Activated T-helper 1 cell treated with anti-CD3 and anti-CD28 coated beads, Interleukin-12 subunit alpha, Interleukin-12 subunit beta, Interleukin-2, Interleukin-4 antibody, amounts not matched to agents 30 ng/mL and 10 ng/mL and 1 ng/mL, durations not matched to agents 14 hours and 24 hours and 36 hours (primary cell): ENCODE measurements at places on chromosomes 7 and 10. TPM values are rescaled to one million over a fixed set of nuclear protein-coding genes. Genes with fewer than 3 reads are reported as not detected.

DNA sequence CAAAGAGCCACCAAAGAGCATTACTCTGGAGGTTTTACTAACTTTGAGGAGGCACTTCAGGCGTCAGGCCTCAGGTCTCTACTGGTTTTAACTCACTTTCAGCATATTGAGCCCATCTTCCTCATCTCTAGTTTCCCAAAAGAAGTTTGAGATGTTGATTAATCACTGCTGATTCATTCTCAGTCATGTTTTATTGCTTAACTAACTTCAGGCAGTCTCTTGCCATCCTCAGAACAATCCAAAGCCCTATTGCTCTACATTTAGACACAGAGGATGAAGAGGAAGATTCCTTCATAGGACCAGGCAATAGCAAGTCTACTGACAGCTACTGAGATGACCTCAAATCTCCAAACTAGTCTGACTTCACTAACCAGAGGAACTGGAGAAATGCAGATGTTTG lies 39.1 kb upstream of the BET1 start:
- no peak for DNase-seq
- no peaks in the 10 kb centered on the region for H3K36me3 ChIP-seq
- no peak overlapping the region for H3K4me3 ChIP-seq
- H3K4me1 ChIP-seq, result no peaks in the 10 kb centered on the region

DNA sequence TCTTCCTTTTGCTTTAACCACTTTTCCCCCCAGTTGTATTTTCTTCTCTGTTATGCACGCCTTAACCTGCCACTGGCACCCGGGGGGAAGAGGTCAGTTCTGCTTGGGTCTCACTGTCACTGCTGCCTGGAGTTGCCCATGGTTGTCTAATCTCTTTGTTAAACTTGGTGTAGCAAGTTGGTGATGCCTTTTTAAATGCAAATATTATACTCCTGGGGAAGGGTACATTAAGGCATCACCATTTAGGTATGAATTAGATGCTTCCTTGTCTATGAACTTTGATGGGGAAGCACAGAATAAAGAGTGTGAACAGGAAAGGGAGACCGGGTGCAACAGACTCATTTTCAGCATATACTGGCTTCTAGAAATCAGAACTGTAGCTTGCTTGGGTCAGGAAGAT lies 9.1 kb upstream of the SORCS3 start:
- peaks cover 16% of the 10 kb centered on the region for H3K27me3 ChIP-seq
- no peak overlapping the region for H3K4me3 ChIP-seq
- no peak for DNase-seq
- H3K27ac ChIP-seq, result no peak overlapping the region

DNA sequence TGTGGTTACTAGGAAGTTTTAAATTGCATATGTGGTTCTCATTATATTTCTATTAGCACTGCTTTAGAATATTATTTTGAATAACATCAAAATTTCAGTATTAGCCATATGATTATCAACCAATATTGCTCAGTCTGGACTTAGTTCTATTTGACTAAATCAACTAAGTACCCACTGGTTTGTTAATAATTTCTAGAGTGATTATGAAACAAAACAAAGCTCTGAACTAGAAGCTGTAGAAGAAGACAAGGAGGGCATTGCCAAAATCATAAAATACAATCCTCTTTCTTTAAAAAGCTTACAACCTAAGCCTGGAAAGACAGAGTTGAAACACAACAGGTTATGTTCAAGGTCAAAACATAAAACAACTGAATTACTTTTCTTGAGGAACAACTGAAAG lies 204.7 kb downstream of the KMT2C start:
- no peak overlapping the region for H3K4me3 ChIP-seq
- no peak for DNase-seq
- no peaks in the 10 kb centered on the region for H3K27me3 ChIP-seq
- no peak overlapping the region for H3K27ac ChIP-seq

DNA sequence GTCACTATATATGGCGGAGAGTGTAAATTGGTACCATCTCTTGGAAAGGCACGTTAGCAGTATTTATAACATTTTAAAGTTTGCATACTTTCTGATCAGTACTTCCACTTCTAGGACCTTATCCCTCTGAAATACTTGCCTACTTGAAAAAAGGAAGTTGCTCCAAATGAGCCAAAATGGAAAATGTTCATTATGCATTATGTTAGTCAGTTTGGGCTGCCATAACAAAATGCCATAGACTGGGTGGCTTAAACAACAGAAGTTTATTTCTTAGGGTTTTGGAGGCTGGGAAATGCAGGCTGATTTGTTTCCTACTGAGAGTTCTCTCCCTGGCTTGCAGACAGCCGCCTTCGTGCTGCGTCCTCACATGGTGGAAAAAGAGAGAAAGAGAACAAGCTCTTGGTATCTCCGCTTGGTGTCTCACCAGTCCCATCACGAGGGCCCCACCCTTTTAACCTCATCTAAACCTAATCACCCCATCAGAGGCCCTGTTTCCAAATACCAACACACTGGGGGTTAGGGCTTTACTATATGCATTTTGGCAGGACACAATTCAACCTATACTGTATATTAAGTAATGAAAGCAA lies 6.9 kb downstream of the SNX10 start:
- H3K36me3 ChIP-seq, result peaks cover 37% of the 10 kb centered on the region
- no peaks in the 10 kb centered on the region for H3K27me3 ChIP-seq
- peaks cover 28% of the 10 kb centered on the region for H3K4me1 ChIP-seq

DNA sequence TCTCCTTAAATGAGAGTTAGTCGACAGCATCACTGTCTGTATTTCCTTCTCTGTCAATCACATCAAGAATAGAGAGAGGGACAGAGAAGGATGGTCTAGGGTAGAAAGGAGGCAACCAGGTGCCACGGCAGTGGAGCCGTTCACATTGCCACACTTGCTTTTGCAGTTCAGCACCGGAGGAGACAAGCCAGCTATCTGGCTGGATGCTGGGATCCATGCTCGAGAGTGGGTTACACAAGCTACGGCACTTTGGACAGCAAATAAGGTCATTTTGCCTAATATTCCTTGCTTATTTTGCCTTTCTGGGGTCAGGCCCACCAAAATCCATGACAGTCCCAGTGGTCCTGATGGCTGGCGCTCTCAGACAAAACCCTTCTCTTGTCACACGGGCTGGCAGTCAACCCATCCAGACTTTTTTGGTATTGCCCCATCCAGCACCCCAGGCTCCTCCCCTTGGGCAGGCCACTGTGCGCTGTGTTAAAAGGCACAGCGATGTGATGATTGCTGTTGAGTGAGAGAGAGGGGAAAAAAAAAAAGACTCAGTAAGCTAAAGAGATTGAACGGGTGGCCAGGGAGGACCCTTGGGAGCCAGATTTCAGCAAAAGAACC lies 8.4 kb downstream of the CPA2 start:
- H3K27me3 ChIP-seq, result peaks cover 2% of the 10 kb centered on the region
- no peak for DNase-seq
- no peaks in the 10 kb centered on the region for H3K36me3 ChIP-seq
- H3K4me3 ChIP-seq, result no peak overlapping the region
- H3K27ac ChIP-seq, result no peak overlapping the region

GRCh38 chr7:122092964-122093797 lies 50.9 kb downstream of the AASS start:
- H3K27me3 ChIP-seq, result no peaks in the 10 kb centered on the region
- DNase-seq, result peak; percentile 25
- no peak overlapping the region for H3K27ac ChIP-seq
- no peak overlapping the region for H3K4me3 ChIP-seq
- no peaks in the 10 kb centered on the region for H3K4me1 ChIP-seq

- no peaks in the 10 kb centered on the region for H3K36me3 ChIP-seq
- no peak overlapping the region for H3K27ac ChIP-seq
- H3K4me1 ChIP-seq, result no peaks in the 10 kb centered on the region
- H3K4me3 ChIP-seq, result no peak overlapping the region
- DNase-seq, result no peak
Observed at GRCh38 chr10:86225103-86225782, 141.4 kb downstream of the GRID1 start.

- DNase-seq, result no peak
- H3K4me1 ChIP-seq, result no peaks in the 10 kb centered on the region
- H3K27ac ChIP-seq, result no peak overlapping the region
- H3K27me3 ChIP-seq, result peaks cover 15% of the 10 kb centered on the region
Observed at GRCh38 chr7:120941064-120941463, 9.5 kb upstream of the ING3 start.

SPDYE16 gene
- total RNA-seq, result 0.15 TPM in 1 of 2 replicates, not detected in the other

ETV1 gene
- total RNA-seq, result not detected in 2 replicates

MMRN2 gene
- total RNA-seq, result not detected in 2 replicates

POU6F2 gene
- not detected in 2 replicates for total RNA-seq

ELOVL3 gene
- 0.18 TPM in 1 of 2 replicates, not detected in the other for total RNA-seq
